ENCODE measurements at places on chromosomes 7 and 10.
A peak's percentile ranks its signal among the peaks of the same experiment; 100 is the strongest.

GRCh38 chr7:156079156-156079555, 266.9 kb upstream of the SHH start:
- DNase-seq, result no peak

- DNase-seq, result no peak
Observed at GRCh38 chr10:31124852-31125251, 93.2 kb upstream of the ZNF438 start.

DNA sequence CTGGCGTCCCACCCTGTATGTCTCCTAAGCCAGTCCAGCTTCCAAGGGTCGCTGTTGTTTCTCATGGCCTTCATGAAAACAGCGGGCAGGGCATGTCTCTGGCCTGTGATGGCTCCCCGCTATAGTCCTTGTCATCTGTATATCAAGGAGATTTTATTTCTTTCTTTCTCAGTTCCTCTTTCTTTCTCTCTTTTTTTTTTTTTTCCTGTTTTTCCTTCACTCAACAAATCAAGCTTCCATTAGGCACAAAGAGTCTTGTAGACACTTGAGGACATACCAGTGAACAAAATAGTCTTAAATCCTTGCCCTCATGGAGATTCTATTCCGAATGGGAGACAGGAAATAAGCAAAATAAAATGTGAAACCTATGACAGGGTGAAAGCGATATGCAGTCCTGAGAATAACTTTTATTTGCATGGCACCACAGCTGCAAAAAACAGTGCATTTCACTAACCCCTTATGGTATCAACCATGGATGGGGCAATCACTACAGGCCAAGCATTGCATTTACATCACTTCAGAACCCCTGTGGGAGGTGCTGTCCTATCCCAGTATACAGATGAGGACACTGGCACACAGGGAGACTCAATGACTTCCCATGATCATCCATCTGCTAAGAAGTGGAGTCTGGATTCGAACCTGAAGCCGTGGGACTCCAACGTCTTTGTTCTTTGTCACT, 50.7 kb downstream of the SYPL1 start:
- DNase-seq, result no peak

- no peak for DNase-seq
Observed at GRCh38 chr7:122310119-122311021, 5.8 kb upstream of the FEZF1 start.

DNA sequence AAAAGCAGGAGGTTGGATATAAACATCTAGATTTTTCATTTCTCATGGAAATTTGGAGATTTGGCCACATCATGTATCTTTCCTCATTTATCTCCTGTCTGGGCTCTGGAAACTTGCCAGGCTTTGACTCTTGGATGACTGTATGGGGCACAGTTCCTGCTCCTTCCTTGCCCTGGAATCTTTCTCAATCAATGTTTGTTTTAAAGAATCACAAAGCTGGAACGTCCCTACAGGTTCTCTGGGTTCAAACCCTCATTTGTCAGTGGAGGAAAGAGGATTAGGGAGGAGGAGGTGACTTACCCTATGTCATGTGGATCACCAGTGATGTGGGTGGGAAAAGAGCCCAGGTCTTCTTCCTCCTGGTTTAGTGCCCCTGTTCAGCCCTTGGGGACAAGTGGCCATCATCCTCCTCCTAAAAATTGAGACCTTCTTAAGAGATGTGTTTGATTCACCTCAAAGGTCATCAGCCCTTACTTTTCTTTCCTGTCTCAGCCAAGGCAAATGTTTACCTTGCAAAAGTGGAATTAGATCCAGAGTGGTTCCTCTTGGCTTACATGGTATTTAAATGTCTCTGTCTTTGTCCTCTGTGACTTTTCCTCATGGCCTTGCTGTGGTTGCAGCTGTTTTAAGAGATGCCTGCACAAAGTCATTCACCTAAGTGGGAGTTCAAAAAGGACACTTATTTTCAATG, 38.8 kb upstream of the PDZD8 start:
- DNase-seq, result no peak

DNA sequence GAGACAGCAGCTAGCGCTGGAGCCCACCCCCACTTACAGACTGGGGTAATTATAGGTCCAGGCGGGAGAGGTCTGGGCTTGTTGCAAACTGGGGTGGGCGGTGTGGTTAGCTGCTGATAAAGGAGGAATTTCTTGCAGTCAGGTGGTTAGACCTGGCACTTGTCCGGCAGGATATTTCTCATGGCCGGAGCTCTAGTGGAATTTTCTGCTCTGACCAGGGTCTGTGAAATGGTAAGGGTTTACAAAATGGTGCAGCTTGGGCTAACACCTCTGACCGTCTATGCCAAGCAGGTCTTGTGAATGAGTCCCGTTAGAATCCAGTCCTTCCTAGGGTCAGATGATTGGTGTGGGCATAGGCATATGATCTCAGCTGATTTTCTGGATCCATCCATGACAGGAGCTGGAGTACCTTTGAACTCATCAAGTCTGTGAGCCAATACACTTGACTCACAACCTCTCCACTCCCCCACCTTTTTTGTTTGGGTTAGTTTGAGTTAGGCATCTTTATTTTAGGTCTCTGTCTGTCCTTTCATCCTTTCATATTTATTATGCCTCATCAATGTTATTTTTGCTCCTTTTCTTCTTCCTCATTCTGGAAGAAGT, 213.4 kb downstream of the SUGCT start:
- no peak for DNase-seq

GRCh38 chr7:134946260-134946659, 40.0 kb upstream of the AGBL3 start:
- DNase-seq, result no peak

DNA sequence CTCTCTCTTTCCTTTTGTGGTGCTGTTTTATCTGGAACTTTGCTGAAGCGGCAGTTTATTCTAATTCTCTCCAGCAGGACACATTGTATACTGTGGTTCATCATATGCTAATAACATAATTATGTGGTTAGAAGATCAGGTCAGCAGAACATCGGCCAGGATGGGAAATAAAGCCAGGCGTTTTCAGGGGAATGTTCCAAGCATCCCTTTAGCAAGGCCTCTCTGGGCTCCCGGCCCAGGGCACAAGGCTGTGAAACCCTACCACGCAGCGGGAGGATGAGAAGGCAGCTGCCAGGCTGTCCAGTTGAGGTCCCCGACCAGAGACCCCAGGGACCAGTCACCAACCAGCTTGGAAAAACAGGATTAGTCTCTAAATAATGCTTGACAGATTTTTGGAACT, 112.2 kb upstream of the GALNT17 start:
- peak; percentile 10 for DNase-seq

DNA sequence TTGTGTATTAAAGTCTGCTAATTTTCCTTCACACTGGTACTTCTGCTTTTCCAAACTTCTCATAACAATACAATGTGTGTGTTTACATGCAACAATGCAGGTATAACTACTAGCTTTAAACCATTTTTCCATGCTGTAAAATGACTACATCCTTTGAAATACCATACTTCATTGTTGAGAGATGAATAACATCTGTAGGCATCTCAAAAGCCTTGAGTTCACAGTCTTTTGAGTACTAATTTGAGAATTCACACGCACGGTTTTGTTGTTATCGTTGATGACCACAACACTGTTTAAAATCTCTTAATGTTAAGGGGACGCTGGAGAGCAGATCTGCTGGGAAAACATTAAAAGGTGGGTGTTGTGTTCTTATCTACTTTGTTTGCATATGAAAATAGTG, 37.4 kb downstream of the SEMA3A start:
- DNase-seq, result no peak

DNA sequence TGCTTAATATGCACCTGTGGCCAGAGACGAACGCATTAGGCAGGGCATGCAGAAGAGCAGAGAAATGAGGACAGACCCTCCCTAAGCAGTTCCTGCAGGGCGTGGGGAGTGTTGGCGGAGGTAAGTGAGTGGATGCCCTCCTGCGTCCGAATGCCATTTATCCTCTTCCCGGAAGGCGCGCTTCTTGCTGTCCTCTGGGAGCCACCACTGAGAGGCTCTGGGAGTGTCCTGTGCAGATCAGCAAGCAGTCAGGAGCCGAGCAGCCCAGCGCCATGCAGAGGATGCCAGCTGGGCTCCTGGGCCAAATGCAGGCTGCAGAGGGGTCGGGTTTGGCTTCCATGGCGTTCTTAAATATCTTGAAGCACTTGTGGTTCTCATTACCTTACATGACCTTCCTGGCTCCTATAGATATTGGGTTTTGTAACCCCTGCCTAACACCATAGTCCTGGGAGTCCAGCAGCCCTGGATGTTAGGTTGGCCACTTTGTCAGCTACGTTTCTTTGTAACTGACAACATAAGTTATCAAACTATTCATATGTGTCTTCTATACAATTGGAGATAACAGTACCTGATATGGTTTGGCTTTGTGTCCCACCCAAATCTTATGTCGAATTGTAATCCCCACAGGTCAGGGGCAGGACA, 30.0 kb upstream of the SLIT1 start:
- DNase-seq, result no peak

GRCh38 chr10:3542185-3542611, 242.8 kb downstream of the KLF6 start:
- no peak for DNase-seq

GRCh38 chr10:8103543-8103942, 49.1 kb downstream of the GATA3 start:
- DNase-seq, result no peak

DNA sequence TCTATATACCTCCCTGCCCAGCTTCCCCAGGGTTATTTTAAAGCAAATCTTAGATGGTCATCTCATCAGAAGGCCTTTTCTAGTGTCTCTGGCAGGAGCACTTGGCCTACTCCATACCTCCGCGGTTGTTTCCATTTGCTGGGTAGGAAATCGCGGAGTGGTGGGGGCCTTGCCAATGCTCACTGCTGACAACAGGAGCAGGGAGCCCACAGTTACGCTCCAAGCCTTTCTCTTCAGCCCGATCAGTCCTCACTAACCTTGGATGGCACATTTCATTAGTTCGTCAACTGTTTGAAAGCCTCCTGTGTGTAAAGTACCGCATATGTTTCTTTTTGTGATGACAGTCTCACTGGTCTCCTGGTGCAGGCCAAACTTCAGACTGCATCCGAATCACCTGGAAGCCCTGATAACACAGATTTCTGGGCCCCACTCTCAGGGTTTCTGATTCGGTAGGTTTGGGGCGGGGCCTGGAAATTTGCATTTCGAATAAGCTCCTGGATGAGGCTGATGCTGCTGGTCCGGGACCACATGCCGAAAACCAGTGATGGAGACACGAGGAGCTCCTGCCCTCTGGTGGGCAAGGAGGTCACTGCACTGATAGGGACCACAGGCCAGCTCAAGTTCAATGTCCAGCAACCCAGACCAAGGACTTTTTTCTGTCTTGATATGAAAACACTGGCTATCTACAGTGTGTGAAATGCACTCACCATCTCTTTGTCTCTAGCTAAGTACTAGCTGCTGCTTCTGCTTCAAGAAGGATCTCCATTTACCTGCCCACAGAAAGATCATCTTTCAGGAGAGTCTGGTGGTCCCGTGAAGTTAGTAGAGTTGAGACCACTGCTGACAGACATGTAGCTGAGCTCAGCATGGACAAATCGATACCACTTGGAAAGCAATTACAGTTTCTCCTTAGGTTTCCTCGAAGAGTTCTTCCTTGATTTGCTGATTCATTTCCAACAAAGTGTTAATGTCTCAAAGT, 14.0 kb downstream of the LRGUK start:
- peak; percentile 51 for DNase-seq

DNA sequence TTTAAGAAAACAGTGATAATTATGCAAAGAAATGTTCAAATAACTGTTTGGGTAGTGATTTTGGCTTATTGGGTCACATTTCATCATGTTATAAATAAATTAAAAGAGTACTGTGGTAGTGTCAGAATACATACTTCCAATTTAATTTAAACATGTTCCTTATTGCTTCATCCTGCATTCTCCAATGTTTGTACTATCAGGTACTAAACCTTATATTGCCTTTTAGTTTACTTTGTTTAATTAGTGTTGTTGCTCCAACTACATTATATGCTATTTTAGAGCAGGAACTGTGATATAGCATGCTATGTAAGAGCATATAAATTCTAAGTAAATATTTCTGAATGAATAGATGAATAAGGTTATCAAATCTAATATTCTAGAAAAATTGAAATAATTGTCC, 40.9 kb downstream of the VTI1A start:
- no peak for DNase-seq

- no peak for DNase-seq
Observed at GRCh38 chr7:13920053-13920697, 69.3 kb downstream of the ETV1 start.

- DNase-seq, result peak; percentile 38
Observed at GRCh38 chr10:97759158-97759887, 12.5 kb downstream of the SFRP5 start.

DNA sequence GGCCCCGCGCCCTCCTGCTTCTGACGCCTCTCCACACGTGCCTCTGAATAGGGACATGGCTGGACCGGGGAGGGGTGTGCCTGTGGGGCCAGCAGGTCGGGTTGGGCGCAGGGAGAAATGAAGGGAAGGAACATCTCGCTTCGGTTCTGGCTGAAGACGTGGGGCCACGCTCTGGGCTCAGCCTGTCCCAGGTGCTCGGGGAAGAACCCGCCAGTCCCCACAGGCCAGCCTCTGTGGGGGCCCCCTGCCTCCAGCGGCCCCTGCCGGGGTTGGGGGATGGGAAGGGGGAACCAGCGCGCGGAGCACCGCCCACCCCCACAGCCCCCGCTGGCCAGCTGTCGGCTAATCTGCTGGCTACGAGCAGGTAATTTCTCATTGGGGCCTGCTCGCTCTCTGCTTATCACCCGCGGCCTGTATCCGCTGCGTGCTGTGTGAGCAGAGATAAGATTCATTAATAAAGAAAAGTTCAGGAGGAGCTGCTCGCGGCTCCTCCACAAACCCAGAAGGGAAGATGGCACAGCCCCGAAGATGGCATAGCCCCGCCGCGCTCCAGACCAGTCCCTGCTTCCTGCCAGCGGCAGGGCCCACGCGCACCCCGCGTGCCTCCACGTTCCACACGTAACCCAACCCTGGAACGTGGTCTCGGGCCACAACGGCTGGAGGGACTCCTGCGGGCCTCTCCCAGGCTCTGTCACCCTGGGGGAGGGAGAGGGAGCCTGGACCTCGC, 186.2 kb downstream of the ELFN1 start:
- DNase-seq, result no peak

DNA sequence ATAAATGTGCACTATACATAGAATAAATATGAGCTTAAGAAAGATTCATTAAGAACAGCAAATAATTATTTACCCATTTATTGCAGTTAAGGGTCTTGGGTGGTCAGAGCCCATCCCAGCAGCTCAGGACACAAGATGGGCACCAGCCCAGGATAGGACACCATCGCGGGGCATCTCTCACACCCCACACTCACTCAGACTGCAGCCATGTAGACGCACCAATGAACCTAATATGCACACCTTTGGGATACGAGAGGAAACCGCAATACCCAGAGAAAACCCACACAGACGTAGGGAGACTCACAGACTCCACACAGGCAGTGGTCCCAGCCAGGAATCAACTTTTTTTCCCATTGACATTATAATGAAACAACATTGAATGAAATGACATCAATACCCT, 36.0 kb downstream of the CARD11 start:
- DNase-seq, result no peak

GRCh38 chr10:19730167-19730906, 85.9 kb upstream of the PLXDC2 start:
- no peak for DNase-seq

GRCh38 chr7:95999481-95999880, 227.1 kb downstream of the DYNC1I1 start:
- no peak for DNase-seq

- no peak for DNase-seq
Observed at GRCh38 chr10:85936161-85936560, 430.4 kb downstream of the GRID1 start.
